Kidney (tissue), 22 donors: ENCODE measurements at places on chromosomes 2 and 18. TPM values are rescaled to one million over a fixed set of nuclear protein-coding genes. Genes with fewer than 3 reads are reported as not detected.

DNA sequence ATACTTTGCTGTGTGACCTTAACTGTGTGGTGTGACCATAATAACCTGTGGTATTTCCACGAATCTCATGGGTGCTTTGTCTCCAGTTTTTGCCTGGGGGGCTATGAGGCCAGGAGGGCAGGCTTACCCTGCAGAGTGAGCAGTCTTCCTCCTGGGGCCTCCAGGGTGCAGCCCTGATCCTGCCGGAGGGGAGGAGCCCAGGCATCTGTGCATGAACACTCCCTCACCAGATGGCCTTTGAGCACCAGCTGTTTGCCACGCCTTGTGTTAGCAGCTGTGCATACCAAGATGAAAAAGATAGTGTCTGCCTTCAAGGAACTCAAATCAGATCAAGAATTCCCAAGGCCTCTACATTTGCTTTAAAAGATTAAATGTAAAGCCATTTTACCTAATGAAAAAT lies 75.0 kb upstream of the RBM44 start:
- no peaks in the 10 kb centered on the region for H3K27me3 ChIP-seq
- H3K27ac ChIP-seq = no peak overlapping the region
- H3K36me3 ChIP-seq = no peaks in the 10 kb centered on the region
- peaks cover 27% of the 10 kb centered on the region for H3K4me1 ChIP-seq
- no peak overlapping the region for H3K4me3 ChIP-seq

ACVR1C gene
- 0.79 TPM for total RNA-seq

DNA sequence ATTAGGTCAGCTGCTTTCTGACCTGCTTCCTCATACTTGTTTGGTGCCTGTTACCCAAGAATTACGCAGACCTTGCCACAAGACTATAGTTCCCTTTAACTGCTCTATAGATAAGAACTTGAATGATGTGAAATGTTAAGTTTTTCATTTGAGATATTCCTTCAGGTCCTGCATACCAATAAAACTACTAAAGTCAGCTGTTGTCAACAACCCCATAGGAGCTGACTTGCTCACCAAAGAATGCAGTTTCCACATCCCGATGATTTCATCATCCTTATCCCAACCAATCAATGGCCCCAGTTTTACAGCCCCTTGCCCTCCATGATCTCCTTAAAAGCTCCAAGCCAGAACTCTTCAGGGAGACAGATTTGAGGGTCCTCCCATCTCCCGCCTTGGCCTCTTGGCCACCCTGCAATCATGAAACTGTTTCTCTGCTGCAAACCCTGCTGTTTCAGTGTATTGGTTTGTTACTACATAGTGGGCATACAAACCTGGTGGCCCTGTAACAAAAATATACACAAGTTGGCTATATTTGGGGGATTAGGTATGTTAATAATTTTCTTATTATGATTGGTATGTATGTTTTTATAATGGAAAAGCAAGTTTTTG lies 396.3 kb upstream of the CHST9 start:
- no peak for DNase-seq
- no peak overlapping the region for H3K27ac ChIP-seq
- no peaks in the 10 kb centered on the region for H3K27me3 ChIP-seq

GRCh38 chr2:1754461-1755170 lies 10.3 kb upstream of the PXDN start:
- DNase-seq = peak; percentile 37
- no peak overlapping the region for H3K27ac ChIP-seq
- no peak overlapping the region for H3K4me3 ChIP-seq
- no peaks in the 10 kb centered on the region for H3K27me3 ChIP-seq
- no peaks in the 10 kb centered on the region for H3K4me1 ChIP-seq
- H3K36me3 ChIP-seq = no peaks in the 10 kb centered on the region

LOXHD1 gene
- 0.25 TPM for total RNA-seq

- DNase-seq = no peak
- H3K27me3 ChIP-seq = no peaks in the 10 kb centered on the region
- H3K4me3 ChIP-seq = no peak overlapping the region
- H3K36me3 ChIP-seq = no peaks in the 10 kb centered on the region
- H3K4me1 ChIP-seq = no peaks in the 10 kb centered on the region
These were observed 38.8 kb upstream of the PMAIP1 start for GRCh38 chr18:59861009-59861408.

BOLL gene
- not detected for total RNA-seq

DNA sequence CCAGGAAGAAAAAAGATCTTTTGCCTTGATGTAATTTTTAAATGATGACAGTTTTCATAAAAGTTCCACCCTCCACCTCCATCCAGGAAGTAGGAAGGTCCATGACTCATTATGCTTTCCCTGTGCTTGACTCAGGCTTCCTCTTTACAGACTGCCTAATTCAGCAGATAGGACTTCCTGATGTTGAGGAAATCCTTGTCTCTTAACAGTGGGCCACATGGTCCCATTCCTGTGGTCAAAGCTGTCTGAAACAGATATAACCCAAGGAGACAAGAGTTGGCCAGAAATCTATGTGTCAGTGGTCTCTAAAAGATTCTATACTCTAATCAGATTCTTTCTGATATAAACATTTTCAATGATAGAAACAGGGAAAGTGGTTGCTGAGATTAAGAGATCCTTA lies 119.1 kb downstream of the BAZ2B start:
- no peaks in the 10 kb centered on the region for H3K27me3 ChIP-seq
- no peak for DNase-seq
- no peaks in the 10 kb centered on the region for H3K36me3 ChIP-seq
- no peak overlapping the region for H3K27ac ChIP-seq
- H3K4me3 ChIP-seq = no peak overlapping the region
- H3K4me1 ChIP-seq = no peaks in the 10 kb centered on the region

GRCh38 chr2:173584676-173585458 lies 230.2 kb downstream of the CDCA7 start:
- no peaks in the 10 kb centered on the region for H3K27me3 ChIP-seq
- H3K4me3 ChIP-seq = no peak overlapping the region
- DNase-seq = no peak

DNA sequence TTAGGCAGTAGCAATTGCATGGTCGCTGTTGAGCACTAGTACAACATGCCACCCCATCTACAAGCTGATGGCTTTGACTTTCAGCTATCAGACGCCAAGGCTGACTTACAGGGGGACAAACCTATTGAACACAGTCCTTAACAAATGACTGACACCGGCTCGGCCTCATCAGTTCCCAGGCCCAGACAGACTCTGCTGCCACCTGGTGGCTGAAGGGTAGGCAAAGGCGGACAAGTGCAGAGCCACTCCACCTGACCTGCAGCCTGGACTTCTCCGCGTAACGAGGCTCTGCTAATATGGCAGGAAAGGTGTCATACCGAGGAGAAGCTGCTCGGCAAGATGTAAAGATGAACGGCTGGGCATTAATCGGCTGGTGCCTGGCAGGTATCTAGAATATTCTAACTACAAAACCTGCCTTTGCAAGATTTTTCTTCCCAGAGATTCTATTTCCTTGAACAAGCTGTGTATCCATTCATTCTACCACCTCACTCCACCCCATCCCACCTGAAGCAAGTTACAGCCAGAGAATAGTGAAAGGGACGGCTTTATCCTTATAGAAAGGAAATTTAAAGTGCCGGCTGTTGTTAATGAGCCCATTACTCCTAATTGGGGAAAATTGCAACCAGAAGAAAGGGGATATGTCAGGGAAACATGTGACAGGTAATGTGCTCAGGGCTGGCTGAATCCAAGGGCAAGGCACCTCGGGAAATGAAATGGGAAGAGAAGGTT lies 67.4 kb downstream of the STEAP3 start:
- no peak overlapping the region for H3K4me3 ChIP-seq
- DNase-seq = peak; percentile 87
- H3K27me3 ChIP-seq = no peaks in the 10 kb centered on the region
- H3K27ac ChIP-seq = no peak overlapping the region
- no peaks in the 10 kb centered on the region for H3K36me3 ChIP-seq

GRCh38 chr2:32495139-32495538 lies 132.7 kb upstream of the TTC27 start:
- no peak for DNase-seq
- no peak overlapping the region for H3K4me3 ChIP-seq
- H3K27me3 ChIP-seq = no peaks in the 10 kb centered on the region
- peaks cover 3% of the 10 kb centered on the region for H3K36me3 ChIP-seq
- H3K27ac ChIP-seq = no peak overlapping the region

EFHD1 gene
- 129 TPM for total RNA-seq

DNA sequence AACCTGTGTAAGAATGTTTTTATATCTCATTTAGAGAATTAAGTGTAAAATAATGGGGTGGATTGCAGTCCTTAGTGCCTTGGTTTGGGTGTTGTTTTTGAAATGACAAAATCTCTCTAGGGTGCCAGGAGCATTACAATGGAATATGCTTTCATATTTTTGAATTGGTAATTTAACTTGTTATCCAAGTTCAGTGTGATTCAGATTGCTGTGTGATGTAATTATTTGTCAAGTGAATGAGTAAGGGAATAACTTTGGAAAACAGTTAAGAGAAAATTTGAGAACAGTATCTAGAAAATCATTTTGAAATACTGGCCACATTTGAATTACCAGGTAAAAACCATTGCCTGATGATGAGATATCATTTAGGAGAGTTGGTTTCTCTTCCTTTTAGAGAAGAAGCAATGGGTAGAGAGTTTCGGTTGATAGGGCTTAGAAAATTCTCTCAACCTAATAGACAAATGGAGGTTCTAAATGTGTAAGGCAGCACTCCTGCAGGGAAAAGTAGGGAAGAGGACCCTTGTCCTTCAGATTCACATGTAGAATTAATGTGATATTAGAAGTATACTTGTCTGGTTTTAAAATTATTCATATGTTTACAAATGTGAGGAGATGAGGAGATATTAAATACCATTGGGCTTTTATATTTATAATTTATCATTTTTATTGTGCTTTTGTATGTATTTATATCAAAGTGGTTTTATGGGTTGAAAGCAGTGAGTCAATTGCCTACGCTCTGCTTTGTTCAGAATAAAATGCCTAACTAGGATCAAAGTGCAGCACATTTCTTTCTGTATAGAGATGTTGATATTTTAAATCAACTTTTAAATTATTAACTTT lies 124.8 kb downstream of the PHLPP1 start:
- H3K27me3 ChIP-seq = no peaks in the 10 kb centered on the region
- peaks cover 2% of the 10 kb centered on the region for H3K4me1 ChIP-seq
- H3K36me3 ChIP-seq = no peaks in the 10 kb centered on the region

SERPINB12 gene
- not detected for total RNA-seq

STARD6 gene
- 0.19 TPM for total RNA-seq

GRCh38 chr2:58358026-58358425 lies 116.9 kb upstream of the FANCL start:
- no peaks in the 10 kb centered on the region for H3K4me1 ChIP-seq
- no peaks in the 10 kb centered on the region for H3K27me3 ChIP-seq
- DNase-seq = no peak

DNA sequence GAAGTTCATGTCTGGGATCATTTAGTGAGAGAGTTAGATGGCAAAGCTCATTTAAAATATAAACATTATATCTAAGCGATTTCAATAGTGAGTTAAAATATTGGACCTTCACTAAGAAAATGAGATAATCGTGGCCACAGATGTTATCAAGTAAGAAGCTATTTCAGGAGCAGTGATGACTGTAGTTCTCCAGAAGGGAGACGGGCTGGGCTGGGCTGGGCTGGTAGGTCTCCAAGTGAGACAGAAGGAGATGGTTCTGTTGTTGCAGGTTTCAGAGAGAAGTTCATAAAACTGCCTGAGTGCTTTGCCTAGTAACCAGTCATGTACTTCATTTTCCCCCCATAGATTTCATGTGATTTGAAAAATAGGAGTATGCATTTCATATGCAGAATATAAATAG lies 130.1 kb upstream of the DAPL1 start:
- peaks cover 2% of the 10 kb centered on the region for H3K36me3 ChIP-seq
- no peaks in the 10 kb centered on the region for H3K27me3 ChIP-seq
- no peak overlapping the region for H3K4me3 ChIP-seq
- no peak overlapping the region for H3K27ac ChIP-seq

GRCh38 chr18:60259052-60259681 lies 113.4 kb downstream of the MC4R start:
- H3K36me3 ChIP-seq = no peaks in the 10 kb centered on the region
- H3K27me3 ChIP-seq = no peaks in the 10 kb centered on the region
- no peaks in the 10 kb centered on the region for H3K4me1 ChIP-seq

TBR1 gene
- not detected for total RNA-seq

DNA sequence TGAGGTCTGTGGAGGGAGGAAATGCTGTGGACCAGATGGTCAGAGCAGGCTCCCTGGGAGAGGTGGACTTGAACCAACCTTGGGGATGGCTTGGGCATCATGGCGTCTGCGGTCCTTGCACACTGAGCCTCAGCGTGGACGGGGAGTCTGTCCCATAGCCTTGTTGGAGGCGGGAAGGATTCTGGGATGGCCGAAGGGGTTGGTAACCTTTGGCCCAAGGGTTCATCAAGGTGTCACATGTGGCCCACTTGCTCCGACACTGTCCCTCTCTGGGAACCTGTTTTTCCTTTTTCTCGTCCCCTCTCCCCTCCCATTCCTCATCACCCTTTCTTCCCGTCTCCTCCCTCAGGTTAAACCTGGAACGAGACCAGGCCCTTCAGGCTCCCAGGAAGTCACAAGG lies 66.4 kb downstream of the MAPK4 start:
- no peaks in the 10 kb centered on the region for H3K36me3 ChIP-seq
- H3K4me3 ChIP-seq = no peak overlapping the region
- no peak overlapping the region for H3K27ac ChIP-seq
- H3K4me1 ChIP-seq = no peaks in the 10 kb centered on the region
- no peaks in the 10 kb centered on the region for H3K27me3 ChIP-seq

DNA sequence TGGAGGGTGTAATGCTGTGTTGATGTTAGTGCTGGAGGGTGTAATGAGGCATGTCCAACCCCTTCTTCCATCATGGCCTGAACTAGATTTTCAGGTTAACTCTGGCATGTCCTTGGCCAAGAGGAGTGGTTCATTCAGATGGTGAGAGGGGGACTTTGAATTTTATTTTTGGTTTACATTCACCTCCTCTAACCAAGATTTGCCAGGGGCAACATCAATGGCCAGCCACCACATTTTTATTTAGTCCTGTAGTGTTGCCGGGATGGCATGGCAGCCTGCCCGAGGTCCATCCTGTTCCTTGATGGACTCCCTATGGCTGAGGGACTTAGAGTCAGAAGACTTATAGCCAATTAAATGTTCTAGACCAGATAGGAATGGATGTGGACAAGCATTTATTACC lies 484.6 kb upstream of the HS6ST1 start:
- H3K36me3 ChIP-seq = no peaks in the 10 kb centered on the region
- DNase-seq = no peak
- no peak overlapping the region for H3K4me3 ChIP-seq
- H3K4me1 ChIP-seq = no peaks in the 10 kb centered on the region
- no peak overlapping the region for H3K27ac ChIP-seq

DNA sequence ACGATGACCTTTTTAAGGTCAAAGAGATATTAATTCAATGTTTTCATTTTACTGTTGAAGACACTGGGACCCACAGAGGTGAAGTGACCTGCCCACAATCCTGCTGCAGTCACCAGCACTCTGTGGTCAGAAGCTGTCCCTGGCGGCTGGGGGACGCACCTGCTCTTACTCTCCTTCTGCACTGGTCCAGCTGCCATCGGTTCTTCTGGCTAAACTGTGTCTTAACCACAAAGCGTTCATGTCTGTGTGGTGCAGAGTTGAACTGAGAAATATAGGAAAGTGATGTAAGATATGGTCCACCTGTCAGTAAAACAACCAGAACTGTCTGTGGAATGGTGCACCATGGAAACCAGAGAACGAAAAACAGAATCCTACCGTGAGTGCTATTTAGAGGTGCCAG lies 44.9 kb upstream of the SMIM21 start:
- H3K36me3 ChIP-seq = no peaks in the 10 kb centered on the region
- H3K27ac ChIP-seq = no peak overlapping the region
- H3K4me1 ChIP-seq = no peaks in the 10 kb centered on the region
- H3K4me3 ChIP-seq = no peak overlapping the region

PLEK gene
- total RNA-seq = 17.3 TPM

- no peak overlapping the region for H3K4me3 ChIP-seq
- no peaks in the 10 kb centered on the region for H3K4me1 ChIP-seq
- no peaks in the 10 kb centered on the region for H3K27me3 ChIP-seq
- no peak for DNase-seq
- peaks cover 11% of the 10 kb centered on the region for H3K36me3 ChIP-seq
- no peak overlapping the region for H3K27ac ChIP-seq
These were observed 79.6 kb downstream of the KLF7 start for GRCh38 chr2:207086136-207086535.
